ENCODE measurements at places on chromosomes 3 and 15.

- H3K27me3 ChIP-seq = no peaks in the 10 kb centered on the region
- no peak overlapping the region for H3K27ac ChIP-seq
- no peaks in the 10 kb centered on the region for H3K36me3 ChIP-seq
- H3K4me1 ChIP-seq = peaks cover 8% of the 10 kb centered on the region
- DNase-seq = peak; percentile 63
These were observed 27.2 kb upstream of the VPS33B start for GRCh38 chr15:91049378-91050127.

- peaks cover 2% of the 10 kb centered on the region for H3K27me3 ChIP-seq
- no peak for DNase-seq
These were observed 57.1 kb downstream of the SHQ1 start for GRCh38 chr3:72791161-72791560.

DNA sequence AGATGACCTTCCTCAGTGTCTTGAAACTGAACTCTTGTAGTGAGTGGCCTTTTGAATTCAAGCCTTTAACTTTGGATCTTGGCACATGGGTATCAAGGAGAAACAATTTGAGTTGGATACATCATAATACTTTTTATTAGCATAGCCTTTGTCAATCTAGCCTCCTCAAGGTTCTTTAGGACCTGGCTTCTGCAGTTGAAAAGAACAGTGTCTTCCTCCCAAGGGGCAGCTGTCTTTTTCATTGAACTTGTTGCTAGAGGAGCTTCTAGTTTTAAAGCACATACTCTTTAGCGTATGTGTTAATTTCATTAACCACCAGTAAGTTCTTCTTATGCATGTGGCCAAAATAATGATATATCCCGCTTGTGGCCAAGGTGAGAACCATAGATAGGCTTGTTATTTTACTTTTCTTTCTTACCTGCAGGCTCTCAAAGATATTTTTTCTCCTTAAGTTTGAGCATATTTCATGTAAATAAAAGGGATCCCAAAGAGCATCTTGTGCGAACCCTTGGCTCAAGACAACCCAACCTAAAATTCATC is 83.2 kb downstream of the GHSR start:
- H3K36me3 ChIP-seq = peaks cover 40% of the 10 kb centered on the region
- peaks cover 1% of the 10 kb centered on the region for H3K27me3 ChIP-seq
- H3K4me3 ChIP-seq = no peak overlapping the region

GRCh38 chr3:30804984-30805383 is 89.5 kb downstream of the GADL1 start:
- no peaks in the 10 kb centered on the region for H3K36me3 ChIP-seq
- no peaks in the 10 kb centered on the region for H3K27me3 ChIP-seq
- H3K27ac ChIP-seq = no peak overlapping the region
- no peak overlapping the region for H3K4me3 ChIP-seq
- no peaks in the 10 kb centered on the region for H3K4me1 ChIP-seq

DNA sequence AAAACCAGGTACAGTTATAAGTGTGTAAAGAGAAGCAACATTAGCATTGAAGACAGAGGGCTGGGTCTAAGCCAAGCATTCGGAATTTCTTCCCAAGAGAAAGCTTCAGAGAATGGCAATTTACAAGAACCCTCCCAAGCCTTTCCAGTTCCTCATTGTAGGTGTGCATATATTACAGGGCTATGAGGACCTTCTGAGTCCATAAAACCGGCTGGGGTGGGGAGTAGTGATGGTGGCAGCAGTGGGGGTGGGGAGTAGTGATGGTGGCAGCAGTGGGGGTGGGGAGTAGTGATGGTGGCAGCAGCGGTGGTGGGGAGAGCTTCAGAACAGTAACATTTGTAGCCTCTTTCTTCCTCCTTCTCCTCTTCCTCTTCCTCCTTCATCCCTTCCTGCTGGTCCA is 368.7 kb upstream of the UMPS start:
- H3K36me3 ChIP-seq = peaks cover 59% of the 10 kb centered on the region
- no peak overlapping the region for H3K27ac ChIP-seq
- DNase-seq = no peak

GRCh38 chr3:176992978-176993377 is 204.3 kb downstream of the TBL1XR1 start:
- no peak overlapping the region for H3K4me3 ChIP-seq
- no peak overlapping the region for H3K27ac ChIP-seq
- H3K4me1 ChIP-seq = peaks cover 3% of the 10 kb centered on the region
- no peak for DNase-seq
